ENCODE measurements at places on chromosomes 5 and 9. TPM values are rescaled to one million over a fixed set of nuclear protein-coding genes. Genes with fewer than 3 reads are reported as not detected.

GRCh38 chr9:20297646-20298084, 324.6 kb downstream of the MLLT3 start:
- H3K4me1 ChIP-seq: no peaks in the 10 kb centered on the region
- 0 out of 2 replicates have a peak, but pooled peaks cover 7% of the 10 kb centered on the region for H3K27me3 ChIP-seq
- no peak overlapping the region for H3K4me3 ChIP-seq
- no peak for DNase-seq
- no peaks in the 10 kb centered on the region for H3K36me3 ChIP-seq
- H3K27ac ChIP-seq: no peak overlapping the region

GRCh38 chr5:75736273-75736672, 19.0 kb upstream of the POC5 start:
- peaks cover 19% of the 10 kb centered on the region for H3K27me3 ChIP-seq
- no peak overlapping the region for H3K27ac ChIP-seq
- no peaks in the 10 kb centered on the region for H3K36me3 ChIP-seq
- DNase-seq: no peak
- H3K4me1 ChIP-seq: no peaks in the 10 kb centered on the region

DNA sequence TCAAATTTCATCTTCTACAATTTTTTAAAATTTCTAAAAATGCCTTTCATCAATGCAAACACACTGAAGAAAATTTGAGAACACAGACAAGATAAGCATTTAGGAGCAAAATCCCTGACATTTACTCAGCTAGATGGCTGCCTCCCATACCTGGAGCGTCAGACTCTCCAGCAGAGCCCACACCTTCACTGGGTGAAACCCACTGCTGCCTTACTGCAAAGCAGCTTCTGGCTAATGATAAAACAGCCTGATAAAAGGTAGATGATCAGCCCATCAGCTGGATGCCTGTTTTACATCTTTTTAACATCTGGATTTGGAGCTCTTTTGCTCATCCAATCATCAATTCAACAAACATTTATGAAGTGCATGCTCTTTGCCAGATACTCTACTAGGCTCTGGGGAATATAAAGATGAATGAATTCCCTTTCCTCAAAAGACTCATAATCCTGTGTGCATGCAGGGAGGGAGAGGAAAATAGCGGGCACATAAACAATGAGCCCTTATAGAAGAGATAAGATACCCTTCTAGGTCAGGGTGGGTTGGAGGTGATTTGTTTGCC, 271.2 kb downstream of the SAXO1 start:
- H3K27ac ChIP-seq: no peak overlapping the region
- no peak for DNase-seq
- no peak overlapping the region for H3K4me3 ChIP-seq

GRCh38 chr5:163917747-163918146, 412.3 kb downstream of the MAT2B start:
- no peaks in the 10 kb centered on the region for H3K36me3 ChIP-seq
- H3K4me3 ChIP-seq: no peak overlapping the region
- H3K27me3 ChIP-seq: no peaks in the 10 kb centered on the region
- no peak overlapping the region for H3K27ac ChIP-seq

DNA sequence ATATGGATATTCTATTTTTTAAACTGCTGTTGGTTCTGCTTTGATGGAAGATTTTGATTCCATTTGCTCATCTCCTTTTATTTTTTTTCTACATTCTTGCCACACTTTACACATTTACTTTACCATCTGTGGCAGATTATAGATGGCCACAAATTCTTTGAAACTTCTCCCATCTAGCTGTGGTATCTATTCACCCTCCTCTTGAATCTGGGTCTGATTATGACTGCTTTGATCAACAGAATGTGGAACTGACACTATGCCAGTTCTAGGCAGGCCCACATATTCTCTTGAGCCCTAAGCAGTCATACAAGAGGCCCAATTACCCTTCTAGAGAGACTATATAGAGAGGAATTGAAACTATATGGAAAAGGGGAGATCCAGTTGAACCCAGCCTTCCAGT, 439.0 kb upstream of the PTGER4 start:
- H3K4me1 ChIP-seq: peaks cover 10% of the 10 kb centered on the region
- H3K27ac ChIP-seq: no peak overlapping the region
- H3K4me3 ChIP-seq: no peak overlapping the region

- no peaks in the 10 kb centered on the region for H3K4me1 ChIP-seq
- DNase-seq: peak; percentile 66
- H3K27ac ChIP-seq: no peak overlapping the region
- H3K27me3 ChIP-seq: peaks cover 11% of the 10 kb centered on the region
- no peak overlapping the region for H3K4me3 ChIP-seq
- no peaks in the 10 kb centered on the region for H3K36me3 ChIP-seq
Measured at GRCh38 chr9:122498883-122499288, 11.7 kb upstream of the OR1J2 start.

GRCh38 chr5:172809774-172810173, 24.3 kb upstream of the ERGIC1 start:
- no peak overlapping the region for H3K4me3 ChIP-seq
- DNase-seq: no peak
- no peaks in the 10 kb centered on the region for H3K27me3 ChIP-seq
- H3K36me3 ChIP-seq: no peaks in the 10 kb centered on the region
- H3K27ac ChIP-seq: no peak overlapping the region

SLCO6A1 gene
- not detected for total RNA-seq

GRCh38 chr5:164784230-164784629, 1278.8 kb downstream of the MAT2B start:
- H3K4me3 ChIP-seq: no peak overlapping the region
- DNase-seq: no peak
- H3K27me3 ChIP-seq: no peaks in the 10 kb centered on the region
- no peak overlapping the region for H3K27ac ChIP-seq

DNA sequence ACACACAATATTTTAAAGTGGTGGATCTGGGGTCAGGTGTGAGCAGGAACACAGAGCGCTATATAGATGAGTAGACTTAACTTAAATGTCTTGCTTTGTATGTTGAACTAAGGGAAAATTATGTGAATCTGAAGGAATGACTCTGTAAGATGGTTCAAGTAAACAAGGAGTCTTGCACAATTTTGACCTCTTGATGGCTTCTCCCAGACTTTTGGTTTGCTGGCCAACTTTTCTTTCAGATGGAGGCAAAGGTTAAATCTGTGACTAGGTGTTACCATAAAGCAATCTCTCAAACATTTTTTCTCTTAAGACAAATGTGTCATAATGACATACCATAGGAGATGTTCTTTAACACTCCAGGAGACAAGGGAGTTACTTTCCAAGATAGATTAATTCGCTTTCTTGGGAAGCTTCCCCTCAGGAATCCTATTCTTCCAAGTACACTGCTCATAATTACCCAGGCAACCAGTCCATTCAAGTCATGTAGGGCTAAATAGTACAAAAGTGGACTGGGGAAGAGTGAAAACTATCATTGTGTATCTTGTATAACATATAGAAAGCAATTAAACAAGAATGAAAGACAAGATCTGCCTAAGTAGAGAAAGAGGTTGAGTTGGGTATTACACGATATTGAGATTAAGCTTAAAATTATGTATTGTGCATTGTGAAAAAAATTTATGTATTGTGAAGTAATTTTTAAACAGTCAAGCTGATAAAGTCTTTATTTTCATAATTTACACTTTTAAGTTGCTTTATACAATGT, 60.3 kb upstream of the SLC27A6 start:
- no peaks in the 10 kb centered on the region for H3K36me3 ChIP-seq
- H3K4me3 ChIP-seq: no peak overlapping the region
- no peak overlapping the region for H3K27ac ChIP-seq
- no peaks in the 10 kb centered on the region for H3K4me1 ChIP-seq

PCDHB3 gene
- 0.58 TPM for total RNA-seq

GRCh38 chr5:176822041-176822792, 11.9 kb downstream of the UNC5A start:
- H3K27me3 ChIP-seq: no peaks in the 10 kb centered on the region
- H3K36me3 ChIP-seq: no peaks in the 10 kb centered on the region
- peaks cover 24% of the 10 kb centered on the region for H3K4me1 ChIP-seq
- DNase-seq: peak; percentile 88

BTNL9 gene
- total RNA-seq: 15.4 TPM

SPATA31E1 gene
- total RNA-seq: not detected

DNA sequence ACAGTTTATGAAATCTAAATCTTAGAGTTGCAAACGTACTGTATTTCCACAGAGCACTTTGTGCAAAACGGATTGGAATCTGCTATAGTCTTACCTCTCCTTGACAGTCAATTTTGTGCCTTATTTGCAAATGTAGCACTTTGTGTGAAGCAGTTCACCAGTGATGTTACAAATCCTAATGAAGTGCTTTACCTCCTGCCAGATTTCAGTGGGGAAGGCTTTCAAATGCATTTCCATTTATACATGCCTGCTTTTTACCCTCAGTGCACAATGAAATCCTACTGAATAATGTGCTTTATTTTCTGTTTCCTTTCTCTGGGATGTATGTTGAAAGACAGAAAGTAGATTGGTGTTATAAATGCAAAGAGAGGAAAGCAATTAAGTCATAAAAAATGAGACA, 2141.6 kb upstream of the C9orf72 start:
- H3K27ac ChIP-seq: no peak overlapping the region
- no peak for DNase-seq
- H3K4me1 ChIP-seq: no peaks in the 10 kb centered on the region

SLC1A3 gene
- 24.7 TPM for total RNA-seq

PPP2CA gene
- total RNA-seq: 184 TPM

IFNA2 gene
- not detected for total RNA-seq

- no peaks in the 10 kb centered on the region for H3K27me3 ChIP-seq
- DNase-seq: no peak
- no peak overlapping the region for H3K4me3 ChIP-seq
- no peaks in the 10 kb centered on the region for H3K36me3 ChIP-seq
Measured at GRCh38 chr5:146797658-146798057, 80.9 kb downstream of the PPP2R2B start.

DNA sequence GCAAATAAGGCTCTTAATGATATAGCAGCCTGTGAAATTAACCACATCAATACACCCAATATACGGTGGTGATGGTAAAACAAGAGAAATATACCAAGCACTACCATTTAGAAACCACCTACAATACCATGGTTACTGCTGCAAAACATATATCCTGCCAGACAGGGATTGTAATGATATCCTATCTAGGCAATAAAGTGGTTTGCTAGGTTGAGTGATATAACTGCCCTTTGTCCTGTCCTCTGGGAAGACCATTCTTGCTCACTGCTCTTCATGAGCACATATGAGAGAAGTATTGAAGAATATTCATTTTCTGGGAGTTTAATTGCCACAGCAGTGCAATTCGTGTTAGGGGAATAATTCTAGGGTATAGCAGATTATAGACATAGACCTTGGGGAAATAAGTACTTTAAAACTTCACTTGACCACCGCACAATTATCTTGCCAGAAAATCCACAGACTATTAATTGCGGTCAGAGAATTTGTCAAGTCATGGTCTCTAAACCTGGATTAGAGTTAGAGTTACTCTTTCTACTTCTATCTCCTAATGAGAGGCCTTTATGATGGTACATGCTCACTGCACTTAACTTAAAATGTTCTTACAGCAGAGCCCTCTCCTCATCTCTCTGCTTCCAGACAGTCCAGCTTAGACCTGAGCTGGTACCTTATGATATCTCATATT, 413.0 kb downstream of the ZNF608 start:
- no peak overlapping the region for H3K27ac ChIP-seq
- no peak overlapping the region for H3K4me3 ChIP-seq
- H3K27me3 ChIP-seq: no peaks in the 10 kb centered on the region
- H3K4me1 ChIP-seq: no peaks in the 10 kb centered on the region

CCNH gene
- total RNA-seq: 121 TPM

DNA sequence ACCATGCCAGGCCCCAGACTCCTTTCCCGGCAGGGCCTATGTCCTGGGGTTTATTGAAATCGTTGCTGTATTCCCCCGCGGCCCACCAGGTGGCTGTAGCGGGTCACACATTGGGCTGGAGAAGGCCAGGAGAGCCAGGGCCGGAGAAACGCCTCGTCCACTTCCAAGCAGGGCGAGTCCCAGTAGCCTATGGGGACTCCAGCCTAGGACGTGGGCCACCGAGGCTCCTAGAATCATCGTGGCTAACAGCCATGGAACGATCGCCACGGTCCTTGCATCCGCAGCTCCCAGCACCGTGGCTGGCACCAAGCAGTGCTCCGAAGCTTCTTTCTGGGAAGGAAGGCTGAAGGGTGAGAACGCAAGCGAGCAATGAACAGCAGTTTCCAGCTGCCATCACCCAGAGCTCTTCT, 87.7 kb downstream of the ENTREP1 start:
- no peaks in the 10 kb centered on the region for H3K4me1 ChIP-seq
- H3K36me3 ChIP-seq: no peaks in the 10 kb centered on the region
- DNase-seq: peak; percentile 43
- no peak overlapping the region for H3K27ac ChIP-seq
- no peaks in the 10 kb centered on the region for H3K27me3 ChIP-seq
- no peak overlapping the region for H3K4me3 ChIP-seq

DNA sequence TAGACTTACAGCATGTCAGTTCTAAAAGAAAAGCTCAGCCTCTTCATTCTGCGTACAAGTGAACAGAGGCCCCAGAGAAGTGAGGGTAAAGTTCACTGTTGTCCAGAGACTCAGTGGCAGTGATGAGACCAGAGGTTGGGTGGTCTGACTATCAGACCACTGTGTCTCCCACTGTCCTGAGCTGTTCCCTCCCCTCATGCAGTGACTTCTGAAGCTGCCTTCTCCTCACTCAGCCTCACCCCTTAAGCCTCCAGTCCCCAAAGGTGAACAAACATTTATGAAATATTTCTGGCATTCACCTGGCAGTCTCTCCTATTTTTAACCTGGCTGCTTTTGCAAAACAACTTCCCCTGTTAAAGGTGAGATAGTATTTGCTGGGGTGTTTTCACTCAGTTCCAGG, 54.7 kb downstream of the ABLIM3 start:
- no peak overlapping the region for H3K27ac ChIP-seq
- no peak overlapping the region for H3K4me3 ChIP-seq
- no peak for DNase-seq
- no peaks in the 10 kb centered on the region for H3K4me1 ChIP-seq

- H3K27ac ChIP-seq: peak overlapping the region; percentile 92
- peak; percentile 87 for DNase-seq
- H3K4me1 ChIP-seq: peaks cover 29% of the 10 kb centered on the region
- no peaks in the 10 kb centered on the region for H3K27me3 ChIP-seq
- H3K4me3 ChIP-seq: peak overlapping the region; percentile 11
- no peaks in the 10 kb centered on the region for H3K36me3 ChIP-seq
Measured at GRCh38 chr9:105191508-105192121, 52.8 kb upstream of the SLC44A1 start.

ADGRD2 gene
- not detected for total RNA-seq

GRCh38 chr9:88723751-88724150, 188.8 kb downstream of the NXNL2 start:
- H3K4me3 ChIP-seq: no peak overlapping the region
- H3K27ac ChIP-seq: no peak overlapping the region
- no peaks in the 10 kb centered on the region for H3K27me3 ChIP-seq
- peaks cover 16% of the 10 kb centered on the region for H3K4me1 ChIP-seq
- no peak for DNase-seq

AK8 gene
- total RNA-seq: not detected

PCDHA10 gene
- total RNA-seq: 0.04 TPM

DNA sequence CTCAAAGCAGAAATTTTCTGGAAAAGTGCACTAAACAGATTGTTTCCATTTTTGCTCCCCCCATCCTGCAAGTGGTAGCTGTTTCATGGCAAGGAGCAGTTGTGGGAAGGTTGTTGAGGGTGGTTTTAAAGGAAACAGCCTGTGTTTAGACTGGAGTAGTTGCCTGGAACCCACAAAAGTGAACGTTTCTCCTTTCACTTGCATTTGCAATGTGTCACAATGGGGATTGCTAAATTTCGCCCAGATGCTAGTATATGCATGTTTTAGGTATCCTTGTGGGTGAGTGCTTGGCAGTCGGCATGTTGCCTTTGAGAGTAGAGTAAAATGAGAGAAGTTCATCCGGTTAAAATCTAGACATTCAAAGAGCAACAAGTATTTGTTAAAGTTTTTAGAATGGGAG, 1099.9 kb upstream of the DMAC1 start:
- H3K36me3 ChIP-seq: no peaks in the 10 kb centered on the region
- no peaks in the 10 kb centered on the region for H3K27me3 ChIP-seq
- DNase-seq: no peak
- no peak overlapping the region for H3K27ac ChIP-seq

Data from PC-3 (cell line).